ENCODE measurements at places on chromosomes 4 and X.
A peak's percentile ranks its signal among the peaks of the same experiment; 100 is the strongest.

DNA sequence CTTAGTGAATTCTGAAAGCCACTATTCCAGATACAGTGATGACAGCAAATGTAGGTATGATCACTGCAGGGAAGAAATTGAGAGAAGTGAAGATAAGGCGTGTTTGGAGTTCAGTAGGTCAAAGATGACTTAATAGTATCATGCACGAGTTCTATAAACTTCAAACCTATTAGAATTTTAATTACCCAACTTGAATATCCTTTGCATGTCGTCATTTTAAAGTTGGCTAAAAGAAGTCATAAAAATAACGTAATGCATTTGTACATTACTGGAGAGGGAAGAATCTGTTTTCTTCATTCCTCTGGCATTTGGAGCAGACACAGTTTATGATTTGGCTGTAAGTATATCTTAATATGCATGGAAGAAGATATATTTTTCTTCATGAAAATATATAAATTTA lies 68.6 kb upstream of the MXRA5 start:
- no peak for DNase-seq

GRCh38 chr4:122845760-122846159 lies 19.1 kb downstream of the FGF2 start:
- DNase-seq = no peak

DNA sequence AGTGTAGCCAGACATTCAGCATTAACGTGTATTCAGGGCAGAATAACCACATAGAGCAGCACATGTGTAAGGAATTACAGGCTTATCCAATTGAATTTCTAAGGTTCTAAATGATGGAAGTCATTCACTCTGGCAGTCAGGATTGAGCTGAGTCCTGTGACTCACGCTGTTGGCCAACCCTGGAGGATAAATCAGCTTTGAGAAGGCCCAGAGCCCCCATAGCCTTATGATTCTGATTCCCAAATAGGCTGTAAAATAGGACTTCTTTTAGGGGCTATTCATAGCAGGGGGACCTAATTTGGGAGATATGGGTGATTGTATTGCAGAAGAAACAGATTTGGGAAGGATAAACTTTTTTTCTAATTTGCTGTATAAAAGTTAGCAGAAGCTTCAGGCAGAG lies 8.1 kb upstream of the HPF1 start:
- DNase-seq = no peak

DNA sequence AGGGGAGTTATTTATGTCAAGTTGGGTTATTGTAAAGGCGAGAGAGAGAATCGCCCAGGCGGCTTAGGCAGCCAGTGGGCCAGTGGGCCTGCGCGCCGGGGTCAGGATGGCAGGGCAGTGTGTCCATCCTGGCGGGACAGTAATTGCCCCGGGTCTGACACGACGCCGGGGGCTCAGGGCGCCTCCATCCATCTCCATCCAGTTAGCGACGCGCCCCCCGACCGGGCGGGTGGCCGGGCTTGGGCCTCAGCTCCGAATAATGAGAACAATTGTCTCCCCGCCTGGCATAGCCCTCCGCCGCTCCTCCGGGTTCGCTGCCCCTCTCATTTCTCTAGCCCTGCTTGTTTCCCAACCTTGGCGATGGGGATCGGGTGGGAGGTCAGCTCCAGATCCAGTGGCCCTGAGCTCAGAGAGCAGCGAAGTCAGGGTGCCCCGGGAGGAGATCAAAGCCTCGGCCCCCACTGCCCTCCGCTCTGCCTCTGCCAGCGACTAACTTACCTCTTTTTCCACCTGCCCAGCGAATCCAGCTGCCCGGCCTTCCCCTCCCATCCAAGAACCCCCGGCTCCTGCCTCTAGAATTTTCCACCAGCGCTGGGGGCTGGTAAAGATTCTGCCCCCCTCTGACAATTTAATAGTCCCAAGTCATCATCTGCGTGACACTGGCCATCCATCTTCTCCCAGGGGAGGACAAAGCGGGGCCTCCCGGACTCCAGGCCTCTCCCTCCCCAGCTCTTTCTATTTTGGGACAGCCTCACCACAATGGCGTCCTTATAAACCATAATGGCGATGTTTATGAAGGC lies 56.9 kb upstream of the TMEM33 start:
- DNase-seq = no peak

GRCh38 chr4:157804986-157805385 lies 367.8 kb downstream of the GASK1B start:
- DNase-seq = peak; percentile 19

- DNase-seq = no peak
Measured at GRCh38 chrX:17520016-17520615, 145.1 kb downstream of the NHS start.

DNA sequence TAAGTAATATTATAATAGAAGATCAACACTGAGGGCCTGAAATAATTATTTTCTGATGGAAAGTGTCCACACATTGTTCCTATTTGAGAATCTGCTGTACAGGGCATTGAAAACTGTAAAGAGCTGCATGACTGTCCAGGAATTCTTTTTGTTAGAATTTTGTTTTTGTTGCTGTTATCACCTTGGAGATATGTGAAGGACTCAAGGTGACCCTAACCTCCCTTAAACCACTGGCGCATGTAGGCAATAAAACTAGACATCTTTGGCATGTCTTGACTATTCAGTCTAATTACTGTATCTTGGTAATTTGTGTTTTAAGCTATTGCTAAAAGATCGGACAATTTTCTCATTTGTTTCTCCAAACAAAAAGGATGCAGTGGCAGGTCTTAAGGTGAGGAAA lies 55.5 kb upstream of the SMIM10 start:
- DNase-seq = peak; percentile 14

- no peak for DNase-seq
Measured at GRCh38 chr4:89022426-89023128, 34.4 kb downstream of the FAM13A start.

- DNase-seq = no peak
Measured at GRCh38 chrX:24479924-24480323, 14.8 kb downstream of the PDK3 start.

DNA sequence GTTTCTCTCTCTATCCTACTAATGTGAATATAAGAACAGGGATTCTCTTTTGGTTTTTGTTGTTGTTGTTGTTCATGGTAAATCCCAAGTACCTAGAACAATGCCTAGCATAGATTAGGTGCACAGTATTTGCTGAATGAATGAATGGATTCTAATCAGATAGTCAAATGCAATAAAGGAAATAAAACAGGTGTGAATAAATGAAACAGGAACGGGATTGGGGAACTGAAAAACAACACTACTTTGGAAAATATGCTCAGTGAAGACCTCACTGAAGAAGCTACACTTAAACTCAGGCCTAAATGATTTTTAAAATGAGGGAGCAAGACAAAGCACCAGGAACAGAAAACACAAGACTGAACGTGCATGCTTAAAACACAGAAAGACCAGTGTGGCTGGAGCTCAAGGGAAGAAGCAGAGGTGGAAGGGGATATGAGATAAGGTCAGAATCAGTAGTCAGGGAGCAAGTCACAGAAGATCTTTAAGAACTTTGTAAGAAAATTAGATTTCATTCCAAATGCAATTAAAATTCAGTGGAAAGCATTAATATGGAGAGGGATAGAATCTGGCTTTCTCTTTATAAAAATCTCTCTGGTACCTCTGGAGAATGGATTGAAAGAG lies 144.7 kb downstream of the ZAR1 start:
- DNase-seq = no peak

DNA sequence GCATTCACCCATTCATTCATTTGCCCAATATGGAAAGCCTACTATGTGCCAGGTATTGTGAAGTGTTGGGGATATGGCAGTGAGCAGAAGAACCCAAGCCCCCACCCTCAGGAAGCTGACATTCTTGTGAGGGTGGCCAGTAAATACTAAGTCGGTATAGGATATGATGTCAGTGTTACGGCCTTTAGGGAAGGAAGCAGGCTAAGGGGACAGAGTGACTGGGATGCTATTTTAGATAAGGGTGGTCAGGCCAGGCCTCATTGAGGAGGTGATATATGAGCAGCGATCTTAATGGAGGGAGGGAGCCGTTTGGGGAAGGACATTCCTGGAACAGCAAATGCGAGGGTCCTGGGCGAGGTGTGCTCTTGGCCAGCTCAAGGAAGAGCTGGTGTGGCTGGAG lies 2.0 kb downstream of the ATP6AP1 start:
- no peak for DNase-seq

- DNase-seq = no peak
Measured at GRCh38 chr4:40957281-40957680, 207.5 kb downstream of the NSUN7 start.

GRCh38 chr4:146787731-146788130 lies 149.0 kb downstream of the POU4F2 start:
- DNase-seq = no peak

DNA sequence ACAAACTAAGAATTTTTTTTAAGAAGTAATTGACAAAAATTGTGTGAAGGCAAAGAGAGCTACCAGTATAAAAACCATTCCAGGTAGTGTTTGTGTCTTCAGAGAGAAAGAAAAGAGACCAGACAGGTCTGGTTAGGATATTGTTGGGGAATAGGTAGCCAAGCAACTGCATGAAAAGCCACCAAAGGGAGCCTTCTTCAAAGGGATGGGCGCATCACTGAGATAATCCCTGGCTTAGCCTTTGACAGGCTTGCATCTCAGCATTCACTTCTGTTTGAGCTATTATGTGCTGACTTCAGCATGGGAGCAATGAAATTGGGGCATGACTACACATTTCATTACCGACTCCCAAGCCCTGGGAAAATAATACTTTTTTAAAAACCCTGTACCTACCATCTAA lies 496.6 kb downstream of the IL1RAPL1 start:
- DNase-seq = no peak

DNA sequence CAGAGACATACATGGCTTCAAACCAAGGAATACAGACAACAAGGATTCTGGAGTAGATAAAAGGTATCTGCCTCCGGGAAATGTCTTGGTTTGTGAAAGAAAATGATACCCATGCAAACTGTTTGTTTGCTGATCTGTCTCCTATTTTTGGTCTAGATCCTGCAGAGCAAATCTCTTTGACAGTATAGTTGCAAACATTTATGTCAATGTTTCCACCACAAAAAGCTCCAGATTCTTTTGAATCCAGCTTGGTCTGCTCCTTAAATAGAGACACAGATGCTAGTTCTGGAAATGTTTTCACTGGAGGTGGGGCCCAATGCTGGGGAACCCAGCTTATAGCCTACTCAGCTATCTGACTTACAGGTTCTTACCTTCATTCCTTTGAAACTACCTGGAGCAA lies 119.7 kb downstream of the ATG4A start:
- no peak for DNase-seq

DNA sequence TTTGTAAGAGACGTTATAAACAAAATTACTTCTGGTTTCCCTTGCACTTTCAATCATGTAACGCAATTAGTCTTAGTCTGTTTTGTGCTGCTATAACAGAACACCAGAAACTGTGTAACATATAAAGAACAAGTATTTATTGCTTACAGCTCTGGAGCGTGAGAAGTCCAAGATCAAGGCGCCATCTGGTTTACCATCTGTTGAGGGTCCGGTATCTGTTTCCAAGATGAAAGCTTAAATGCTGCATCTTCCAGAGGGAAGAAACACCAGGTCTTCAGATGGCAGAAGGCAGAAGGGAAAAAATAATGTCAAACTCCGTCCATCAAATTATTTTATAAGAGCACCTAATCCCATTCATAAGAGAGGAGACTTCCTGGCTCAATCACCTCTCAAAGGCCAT lies 474.1 kb downstream of the PDGFC start:
- DNase-seq = no peak

- peak; percentile 4 for DNase-seq
Measured at GRCh38 chr4:89929425-89930159, 34.9 kb downstream of the MMRN1 start.

DNA sequence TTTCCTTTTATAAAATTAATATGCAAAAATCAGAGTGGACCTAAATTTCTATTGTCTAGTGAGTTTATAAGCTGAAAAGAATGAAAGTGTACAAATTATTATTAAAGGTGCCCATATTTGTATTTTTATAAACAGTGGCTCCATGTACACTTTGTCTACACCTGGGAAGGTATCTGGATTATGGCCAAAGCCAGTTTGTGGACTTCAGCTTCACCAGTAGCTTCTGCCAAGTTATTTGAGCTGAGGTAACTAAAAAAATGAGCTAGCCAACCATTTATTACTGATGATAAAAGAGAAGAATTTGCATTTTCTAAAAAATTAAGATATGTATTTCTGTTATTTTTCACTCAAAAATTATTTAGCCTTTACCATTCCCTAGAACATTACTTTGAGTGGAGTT lies 32.3 kb upstream of the LRAT start:
- no peak for DNase-seq

GRCh38 chr4:54545663-54546424 lies 111.9 kb upstream of the KIT start:
- no peak for DNase-seq

DNA sequence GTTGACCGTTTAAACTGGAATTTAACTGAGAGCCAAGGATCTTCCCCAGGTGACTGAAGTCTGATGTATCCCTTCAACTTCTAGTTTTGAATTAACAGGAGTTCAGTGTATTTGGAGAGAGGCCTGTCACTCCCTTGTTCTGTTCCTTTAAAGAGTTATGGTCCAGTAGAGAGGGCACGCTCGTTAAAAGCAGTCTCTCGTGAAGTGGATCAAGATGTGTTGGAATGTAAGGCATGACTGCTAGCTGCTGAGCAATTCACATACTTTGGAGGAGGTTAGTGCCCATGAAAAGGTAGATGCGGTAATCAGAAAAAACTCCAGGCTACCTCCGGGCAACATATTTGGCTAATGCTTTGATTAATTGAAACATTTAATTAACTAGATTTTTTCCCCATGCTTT lies 65.7 kb downstream of the SHROOM2 start:
- no peak for DNase-seq

DNA sequence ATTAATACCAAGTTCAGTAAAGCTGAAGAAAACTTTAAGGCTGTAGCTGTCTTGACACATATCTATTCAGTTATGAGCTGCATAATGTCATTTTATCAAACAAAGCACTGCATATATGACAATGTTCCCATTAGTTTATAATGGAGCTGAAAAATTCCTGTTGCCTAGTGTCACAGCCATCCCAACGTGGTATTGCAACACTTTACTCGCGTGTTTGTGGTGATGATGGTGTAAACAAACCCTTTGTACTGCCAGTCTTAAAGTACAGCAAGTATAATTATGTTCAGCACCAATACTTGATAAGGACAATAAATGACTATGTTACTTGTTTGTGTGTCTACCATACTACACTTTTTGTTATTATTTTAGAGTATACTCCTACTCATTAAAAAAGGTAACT lies 1415.6 kb upstream of the PCDH7 start:
- DNase-seq = peak; percentile 49

GRCh38 chr4:53346920-53347852 lies 18.7 kb downstream of the SCFD2 start:
- peak; percentile 46 for DNase-seq
